ENCODE measurements at places on chromosomes 5 and 9. TPM values are rescaled to one million over a fixed set of nuclear protein-coding genes. Genes with fewer than 3 reads are reported as not detected.

- no peak for DNase-seq
Measured at GRCh38 chr9:135489188-135489906, 9.8 kb downstream of the PPP1R26 start.

DNA sequence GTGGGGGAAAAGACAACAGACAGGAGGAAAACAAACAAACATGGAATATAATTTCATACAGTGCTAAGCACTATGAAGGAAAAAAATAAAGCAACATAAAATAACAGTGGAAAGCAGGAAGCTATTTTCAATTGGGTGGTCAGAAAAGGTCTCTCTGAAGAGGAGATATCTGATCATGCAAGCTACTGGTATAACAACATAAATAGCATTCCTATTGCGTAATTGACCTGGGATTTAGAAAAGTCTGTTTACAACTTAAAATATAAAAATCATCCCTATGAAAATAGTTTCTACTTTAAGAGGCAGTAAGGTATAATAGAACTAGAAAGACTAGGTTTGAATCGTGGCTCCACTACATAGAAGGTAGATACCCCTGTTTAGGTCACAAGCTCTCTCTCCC lies 61.4 kb downstream of the FBXW11 start:
- DNase-seq: no peak

GRCh38 chr9:14057368-14058324 lies 256.3 kb downstream of the NFIB start:
- DNase-seq: no peak

DNA sequence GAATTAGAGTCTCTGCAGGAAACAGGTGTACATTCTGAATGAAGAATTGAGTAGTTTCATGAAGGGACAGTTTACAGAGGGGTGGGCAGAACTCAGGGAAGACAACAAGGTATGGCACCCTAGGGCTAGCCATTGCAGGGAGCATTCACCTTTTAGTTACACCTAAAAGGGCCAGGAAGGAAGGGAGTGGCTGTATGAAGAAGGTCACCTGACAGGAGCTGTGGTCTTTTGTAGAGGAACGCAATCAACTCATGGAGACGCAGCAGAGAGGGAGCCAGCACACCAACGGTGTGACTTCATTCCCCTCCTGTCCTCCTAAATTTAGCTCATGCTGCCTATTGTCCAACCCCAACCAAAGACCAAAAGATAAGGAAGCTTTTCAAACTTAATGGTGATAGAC lies 12.7 kb upstream of the ZCCHC7 start:
- DNase-seq: no peak

GRCh38 chr9:121313458-121314152 lies 45.6 kb downstream of the GSN start:
- no peak for DNase-seq

GRCh38 chr9:125972012-125972729 lies 225.0 kb downstream of the PBX3 start:
- DNase-seq: no peak

- DNase-seq: no peak
Measured at GRCh38 chr9:98902516-98902915, 41.2 kb upstream of the COL15A1 start.

DNA sequence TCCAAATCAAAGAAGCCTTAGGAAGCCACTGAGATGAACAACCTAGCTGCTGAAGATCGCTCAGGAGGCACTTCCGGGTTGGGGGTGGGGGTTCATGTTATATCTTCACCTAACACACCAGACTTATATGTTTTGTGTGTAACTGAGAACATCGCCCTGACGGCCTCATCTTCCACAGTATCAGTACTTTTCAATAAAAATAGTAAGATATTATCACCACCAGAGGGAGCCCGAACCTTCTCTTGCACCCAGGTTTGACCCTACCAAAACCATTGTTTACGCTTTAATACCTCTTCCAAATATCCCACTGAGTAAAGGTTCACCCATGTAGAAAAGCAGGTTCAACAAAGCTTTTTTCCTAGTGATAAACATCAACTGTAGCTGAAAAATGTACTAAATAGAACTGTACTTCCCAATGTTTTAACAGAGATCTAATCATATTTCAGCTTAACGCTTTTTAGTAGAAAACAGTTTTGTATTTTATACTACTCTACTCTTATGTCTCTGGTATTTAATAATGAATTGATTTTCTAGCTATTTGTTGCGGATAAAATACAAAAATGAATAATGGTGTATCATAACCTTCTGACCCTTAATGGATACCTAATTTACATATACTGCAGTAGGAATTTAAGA lies 244.0 kb downstream of the EPB41L4A start:
- peak; percentile 74 for DNase-seq

DNA sequence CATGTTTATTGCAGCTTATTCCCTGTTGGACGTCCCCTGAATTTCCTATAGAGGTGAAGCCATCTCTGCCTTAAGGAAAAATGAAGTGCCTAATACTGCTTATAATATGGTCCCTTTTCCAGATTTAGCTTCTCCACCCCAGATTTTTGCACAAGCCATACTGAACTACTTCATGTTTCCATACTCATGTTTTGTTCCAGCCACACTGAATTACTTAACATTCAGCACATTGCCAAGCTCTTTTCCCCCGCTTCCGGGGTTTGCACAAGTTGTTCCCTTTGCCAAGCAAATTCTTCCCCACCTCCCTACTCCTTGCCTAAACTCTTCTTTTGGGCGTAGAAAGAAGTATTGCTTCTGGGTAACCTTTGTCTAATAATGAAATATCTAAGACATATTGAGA lies 1.7 kb upstream of the CNTRL start:
- DNase-seq: no peak

DNA sequence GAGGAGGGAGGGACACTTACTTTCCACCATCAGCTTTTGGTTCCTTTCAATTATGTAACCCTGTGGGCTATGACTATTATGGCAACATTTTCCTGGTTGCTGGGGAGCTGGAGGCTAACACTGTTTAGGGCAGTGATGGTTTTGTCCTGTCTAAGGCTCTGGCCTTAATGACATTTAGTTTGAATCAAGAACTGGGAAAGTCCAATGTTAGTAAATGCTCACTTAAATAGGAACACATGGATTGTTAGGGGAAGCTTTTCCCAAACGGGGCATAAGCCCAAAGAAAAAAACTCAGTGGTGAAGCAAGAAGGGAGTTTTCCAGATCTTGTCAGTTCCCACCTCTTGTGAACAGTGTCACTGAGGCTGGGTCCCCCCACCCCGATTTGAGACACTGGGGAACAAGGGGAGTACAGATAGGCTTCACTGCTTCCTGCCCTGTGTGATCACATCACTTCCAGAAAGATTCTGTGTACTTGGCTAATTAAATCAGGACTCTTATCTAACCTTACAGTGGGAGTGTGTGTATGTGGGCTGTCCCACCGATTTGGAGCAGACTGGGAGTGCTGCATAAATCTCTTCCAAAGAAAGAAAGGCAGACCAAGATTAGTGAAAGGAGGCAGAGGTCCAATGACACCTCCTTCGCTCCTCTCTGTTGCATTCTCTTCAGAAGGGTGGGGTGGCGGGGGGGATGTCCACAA lies 206.4 kb downstream of the PTTG1 start:
- DNase-seq: peak; percentile 22

GRCh38 chr5:50947906-50948683 lies 281.7 kb downstream of the PARP8 start:
- DNase-seq: peak; percentile 10

- DNase-seq: peak; percentile 18
Measured at GRCh38 chr9:93345643-93346230, 105.7 kb upstream of the FAM120A start.

DNA sequence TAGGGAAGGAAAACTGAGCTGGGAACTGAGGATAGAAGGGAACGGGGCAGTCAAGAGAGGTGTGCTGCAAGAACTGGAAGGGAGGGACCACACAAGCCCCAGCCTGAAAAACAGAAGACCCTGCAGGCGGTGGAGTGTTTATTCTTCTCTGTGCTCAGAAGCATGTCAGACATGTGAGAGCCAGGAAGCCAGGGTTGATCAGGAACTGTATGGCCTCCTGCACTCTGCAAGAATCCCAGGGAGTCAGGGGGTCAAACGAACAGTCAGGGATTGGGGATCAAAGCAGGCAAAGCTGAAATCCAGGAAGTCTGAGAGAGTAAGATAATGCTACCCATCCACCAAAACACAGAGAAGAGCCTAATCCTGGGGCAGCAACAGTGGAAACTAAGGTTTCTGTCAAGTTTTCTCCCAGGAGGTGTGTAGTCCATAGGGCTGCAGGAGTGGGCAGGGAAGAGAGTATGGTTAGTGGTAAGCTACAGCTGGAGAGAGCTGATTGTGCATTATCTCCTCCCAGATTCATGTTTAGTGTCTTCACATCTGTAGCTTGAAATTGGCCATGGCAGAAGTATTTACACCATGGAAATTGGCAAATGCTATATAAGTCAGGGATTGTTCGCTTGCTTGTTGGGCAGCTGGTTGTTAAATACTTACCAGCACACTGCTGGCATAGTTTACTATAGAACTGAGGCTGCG lies 115.4 kb upstream of the SLC44A1 start:
- no peak for DNase-seq

SPATA31E1 gene
- polyA plus RNA-seq: not detected

UIMC1 gene
- 50.0 TPM for polyA plus RNA-seq

ZNF300 gene
- 53.0 TPM for polyA plus RNA-seq

C9orf50 gene
- polyA plus RNA-seq: 0.30 TPM

SLC27A6 gene
- 1.7 TPM for polyA plus RNA-seq

All from left kidney (tissue), 8 donors.